ENCODE measurements at places on chromosomes 1 and 21.

DNA sequence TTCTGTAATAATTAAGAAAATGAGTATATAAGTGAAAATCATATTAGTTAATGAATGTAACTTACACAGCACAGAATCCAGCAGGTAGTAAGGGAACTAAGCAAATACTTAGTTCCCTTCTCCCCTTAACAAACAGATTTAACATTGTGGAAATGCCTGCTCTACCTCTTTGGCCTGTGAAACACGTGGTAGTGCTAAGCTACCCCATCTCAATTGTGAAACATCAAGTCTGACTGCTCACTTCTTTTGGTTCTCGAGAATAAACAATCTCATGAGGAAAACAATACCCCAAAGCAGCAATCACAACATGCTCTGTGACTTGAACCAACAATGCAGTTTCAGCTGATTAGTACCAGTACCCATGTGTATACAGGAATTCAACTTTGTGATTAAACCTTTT lies 4.7 kb downstream of the MYSM1 start:
- DNase-seq, result no peak

DNA sequence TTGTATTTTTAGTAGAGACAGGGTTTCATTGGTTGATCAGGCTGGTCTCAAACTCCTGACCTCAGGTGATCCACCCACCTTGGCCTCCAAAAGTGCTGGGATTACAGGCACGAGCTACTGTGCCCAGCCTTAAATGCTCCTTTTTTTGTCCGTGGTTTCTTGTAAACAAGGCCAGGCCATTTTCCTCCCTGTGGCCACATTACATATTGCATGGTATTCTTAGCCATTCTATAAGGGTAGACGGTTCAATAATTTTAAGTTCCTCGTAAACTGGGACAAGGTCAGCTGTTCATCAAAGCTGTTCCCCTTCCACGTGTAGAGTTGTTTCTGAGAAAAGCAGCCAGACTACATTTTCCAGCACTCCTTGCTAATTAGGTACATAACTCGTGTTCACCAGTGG lies 10.3 kb upstream of the LUZP1 start:
- DNase-seq, result no peak

- DNase-seq, result peak; percentile 27
Measured at GRCh38 chr1:175673371-175674150, 69.8 kb downstream of the TNR start.

DNA sequence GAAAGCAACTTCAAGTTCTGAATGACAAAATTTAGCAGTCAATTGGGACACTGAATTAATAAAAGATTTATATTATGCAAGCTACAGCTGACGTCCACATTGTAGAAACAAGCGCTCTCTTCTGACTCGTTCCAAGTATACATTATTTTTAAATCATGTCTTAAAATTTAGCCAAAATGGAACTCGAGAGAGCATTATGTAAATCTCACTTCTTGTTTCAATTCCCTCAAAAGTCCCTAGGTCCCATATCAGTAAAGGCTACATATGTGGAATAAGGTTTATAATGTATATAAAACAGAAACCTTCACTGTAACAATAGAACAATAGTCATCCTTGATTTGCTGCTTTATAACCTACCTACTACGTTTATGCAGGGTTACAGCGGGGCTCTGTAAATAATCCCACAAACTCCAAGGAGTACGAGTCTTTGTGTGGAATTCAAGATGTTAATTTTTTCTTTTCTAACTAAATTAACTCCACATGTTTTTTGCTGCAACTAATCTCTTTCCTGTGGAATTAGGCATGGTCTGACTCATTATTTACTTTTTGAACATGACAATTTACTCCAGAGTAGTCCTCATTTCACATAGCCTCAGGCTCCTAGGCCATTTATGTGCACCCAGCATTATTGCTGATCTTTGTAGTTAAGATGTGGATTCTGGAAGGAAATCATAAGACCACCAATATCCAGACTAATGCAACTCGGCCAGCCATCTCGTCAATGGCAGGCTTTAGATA lies 785.1 kb downstream of the LTN1 start:
- DNase-seq, result no peak

DNA sequence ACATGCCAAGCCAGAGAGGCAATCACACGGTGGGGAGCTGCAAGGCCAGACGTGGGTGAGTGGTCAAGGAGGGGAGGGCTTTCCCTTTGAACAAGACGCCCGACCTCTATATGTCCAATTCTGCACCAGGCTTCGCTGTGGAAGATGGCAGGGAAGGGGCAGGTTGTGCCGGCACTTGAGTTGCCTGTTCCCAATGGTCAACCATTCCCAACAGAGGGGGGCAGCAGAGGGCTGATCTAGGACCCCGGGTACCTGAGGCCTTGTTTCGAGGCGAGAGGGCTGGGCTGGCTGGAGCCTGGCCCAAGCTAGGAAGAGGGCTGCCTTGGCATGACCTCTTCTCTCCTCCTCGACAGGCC lies 64.9 kb downstream of the TMEM53 start:
- DNase-seq, result no peak

GRCh38 chr1:157314408-157314807 lies 176.2 kb upstream of the ETV3 start:
- no peak for DNase-seq

DNA sequence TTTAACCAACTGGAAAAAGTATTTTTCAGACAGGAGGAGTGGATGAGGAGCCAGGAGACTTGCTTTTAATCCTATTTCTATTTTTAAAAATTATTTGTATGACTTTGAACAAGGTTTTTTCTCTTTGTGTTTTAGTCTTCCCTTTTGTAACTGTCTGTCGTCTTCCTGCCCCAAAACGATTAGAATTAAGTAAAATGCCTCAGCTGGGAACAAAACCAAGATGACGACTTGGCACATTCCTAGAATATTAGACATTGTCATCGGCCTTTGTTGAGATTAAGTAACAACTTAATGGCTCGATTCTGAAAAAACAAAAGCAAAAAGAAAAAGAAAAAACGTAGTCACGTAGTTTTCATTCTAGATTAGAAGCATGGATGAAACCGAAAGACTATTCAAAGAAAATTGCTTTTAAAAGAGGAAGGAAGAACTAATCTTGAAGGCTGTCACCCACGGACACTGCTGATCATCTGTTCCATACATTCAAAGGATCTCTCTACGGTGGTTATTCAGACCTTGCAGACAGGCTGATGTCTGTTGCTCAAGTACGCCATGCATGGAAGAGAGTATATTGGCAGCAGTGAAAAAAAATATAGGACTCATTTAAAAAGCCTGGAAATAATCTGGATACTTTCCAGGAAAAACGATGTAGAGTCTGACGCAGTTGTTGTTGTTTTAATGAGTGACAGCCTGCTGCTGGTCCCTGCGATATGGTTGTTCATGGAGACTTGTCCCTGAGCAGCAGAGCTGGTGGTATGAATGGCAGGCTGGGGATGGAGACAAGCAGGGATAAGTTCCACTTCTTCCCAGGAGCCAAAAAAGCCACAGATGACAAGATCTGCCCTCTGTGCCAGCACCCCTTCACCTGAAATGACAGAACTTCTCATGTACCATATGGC lies 16.8 kb downstream of the GNG4 start:
- no peak for DNase-seq

DNA sequence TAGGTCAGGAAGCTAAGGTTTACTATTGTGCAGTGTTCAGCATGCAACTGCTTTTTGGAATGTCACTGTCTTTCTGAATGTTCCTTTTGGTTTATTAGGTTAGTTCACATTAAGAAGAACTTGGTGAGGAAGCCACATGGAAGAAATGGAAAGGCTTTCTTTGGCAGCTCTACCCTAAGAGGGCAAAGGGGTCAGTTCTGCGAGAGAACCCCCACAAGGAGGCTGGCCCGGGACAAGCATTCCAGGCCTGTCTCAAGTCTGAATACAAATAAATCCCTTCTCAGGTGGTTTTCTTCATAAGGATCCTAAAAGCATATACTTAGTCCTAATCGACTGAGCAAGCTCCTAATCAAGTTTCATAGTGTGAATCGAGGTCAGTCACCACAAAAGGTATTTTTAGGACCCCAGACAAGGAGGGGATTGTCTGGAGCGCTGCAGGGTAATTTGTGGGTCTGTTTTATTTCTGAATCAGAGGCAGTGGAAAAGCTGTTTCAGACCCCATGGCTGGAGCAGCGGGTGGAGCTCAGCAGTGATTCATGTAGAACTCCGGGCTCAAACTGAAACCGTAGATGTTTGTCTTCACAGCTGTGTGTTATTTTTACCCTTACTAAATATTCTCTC lies 63.3 kb downstream of the ERG start:
- DNase-seq, result no peak

DNA sequence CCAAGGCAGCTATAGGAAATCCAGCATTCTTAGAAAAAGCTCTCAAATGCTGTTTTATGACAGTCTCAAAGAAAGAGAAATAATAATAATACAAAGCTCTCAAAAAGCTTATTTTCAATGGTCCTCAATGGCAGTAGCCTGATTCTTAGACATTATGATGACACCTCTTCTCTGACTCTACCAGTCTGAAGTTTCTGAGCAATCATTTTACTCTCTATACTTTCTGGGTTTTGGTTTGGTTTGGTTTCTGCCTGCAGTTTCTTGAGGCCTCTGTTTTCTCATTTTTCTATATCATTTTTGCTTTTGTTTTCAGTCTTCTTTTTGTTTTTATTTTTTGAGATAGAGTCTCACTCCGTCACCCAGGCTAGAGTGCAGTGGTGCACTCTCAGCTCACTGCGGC lies 50.2 kb upstream of the TBX15 start:
- no peak for DNase-seq

- DNase-seq, result no peak
Measured at GRCh38 chr1:231424950-231425805, 3.1 kb upstream of the EGLN1 start.

DNA sequence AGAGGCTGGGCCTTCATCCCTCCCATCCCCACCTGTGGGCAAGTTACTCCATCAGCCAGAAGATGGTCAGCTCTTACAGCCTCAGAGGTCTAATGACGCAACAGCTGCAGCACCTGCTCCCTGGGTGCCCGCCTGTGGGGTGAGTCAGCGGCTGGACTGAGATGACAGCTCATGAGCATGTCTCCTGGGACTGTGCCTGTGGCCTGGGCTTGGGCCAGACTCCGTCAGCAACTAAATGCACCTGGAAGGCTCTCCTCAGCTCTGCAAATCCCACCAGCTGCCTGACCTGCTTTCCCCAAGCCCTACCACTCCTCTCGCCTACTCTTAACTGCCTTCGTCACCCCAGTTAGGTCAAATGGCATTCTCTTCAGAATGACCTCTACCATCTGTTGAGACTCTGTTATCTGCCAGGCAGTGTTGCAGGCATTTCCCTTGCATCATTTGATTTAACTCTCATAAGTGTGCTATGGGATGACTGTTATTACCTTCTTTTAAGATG lies 47.7 kb downstream of the ETS2 start:
- DNase-seq, result no peak

- DNase-seq, result no peak
Measured at GRCh38 chr1:245173446-245174211, 18.8 kb downstream of the KIF26B start.

- no peak for DNase-seq
Measured at GRCh38 chr1:59368008-59368670, 71.2 kb downstream of the FGGY start.

- DNase-seq, result no peak
Measured at GRCh38 chr21:45403825-45404729, 888 bp upstream of the COL18A1 start.

- no peak for DNase-seq
Measured at GRCh38 chr1:239757716-239758115, 334.0 kb upstream of the FMN2 start.

DNA sequence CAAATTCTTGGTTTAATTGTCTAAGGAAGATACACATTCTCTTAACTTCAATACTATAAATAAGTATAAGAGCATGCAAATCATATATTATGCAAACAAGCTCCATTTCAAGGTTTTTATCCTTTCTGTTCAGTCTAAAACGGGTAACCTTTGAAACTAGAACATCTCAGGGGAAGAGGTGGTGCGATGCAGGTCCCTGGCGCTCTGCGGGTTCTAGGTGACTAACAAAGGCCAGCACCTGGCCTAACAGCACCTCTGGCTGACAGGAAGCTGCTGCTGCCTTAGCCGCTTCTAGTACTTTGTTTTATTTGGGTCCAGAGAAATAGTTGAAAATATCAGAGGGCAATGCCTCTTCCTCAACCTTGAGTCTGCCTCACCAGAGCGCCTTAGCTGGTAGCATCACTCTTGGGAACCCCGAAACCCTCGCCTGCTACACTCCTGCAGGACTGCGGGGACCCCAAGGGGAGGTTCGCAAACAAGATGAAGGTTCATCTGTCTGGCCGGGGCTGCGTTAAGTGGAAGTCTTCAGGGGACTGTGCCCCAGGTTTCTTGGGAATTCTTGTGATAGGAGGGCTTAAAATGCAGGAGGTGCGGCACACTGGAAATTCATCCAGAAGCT lies 45.5 kb downstream of the PRDM15 start:
- peak; percentile 64 for DNase-seq

DNA sequence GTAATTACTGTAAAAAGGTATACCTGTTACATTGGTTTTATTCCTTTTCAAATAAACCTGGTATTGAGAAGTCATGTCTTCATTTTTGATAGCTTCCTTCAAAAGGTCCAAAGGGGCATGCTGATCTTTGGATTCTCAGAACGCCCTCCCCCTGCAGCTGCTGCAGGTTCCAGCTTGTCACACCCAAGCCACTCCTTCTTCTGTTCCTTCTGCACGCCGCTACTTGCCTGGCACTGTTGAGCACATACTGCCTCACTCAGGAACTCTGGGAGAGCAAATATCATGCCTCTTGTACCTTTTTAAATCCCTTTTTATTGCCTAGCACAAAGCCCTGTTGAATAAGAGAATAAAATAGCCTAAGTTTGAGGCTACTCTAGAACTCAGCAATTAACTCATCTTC lies 136.9 kb downstream of the BARHL2 start:
- no peak for DNase-seq

DNA sequence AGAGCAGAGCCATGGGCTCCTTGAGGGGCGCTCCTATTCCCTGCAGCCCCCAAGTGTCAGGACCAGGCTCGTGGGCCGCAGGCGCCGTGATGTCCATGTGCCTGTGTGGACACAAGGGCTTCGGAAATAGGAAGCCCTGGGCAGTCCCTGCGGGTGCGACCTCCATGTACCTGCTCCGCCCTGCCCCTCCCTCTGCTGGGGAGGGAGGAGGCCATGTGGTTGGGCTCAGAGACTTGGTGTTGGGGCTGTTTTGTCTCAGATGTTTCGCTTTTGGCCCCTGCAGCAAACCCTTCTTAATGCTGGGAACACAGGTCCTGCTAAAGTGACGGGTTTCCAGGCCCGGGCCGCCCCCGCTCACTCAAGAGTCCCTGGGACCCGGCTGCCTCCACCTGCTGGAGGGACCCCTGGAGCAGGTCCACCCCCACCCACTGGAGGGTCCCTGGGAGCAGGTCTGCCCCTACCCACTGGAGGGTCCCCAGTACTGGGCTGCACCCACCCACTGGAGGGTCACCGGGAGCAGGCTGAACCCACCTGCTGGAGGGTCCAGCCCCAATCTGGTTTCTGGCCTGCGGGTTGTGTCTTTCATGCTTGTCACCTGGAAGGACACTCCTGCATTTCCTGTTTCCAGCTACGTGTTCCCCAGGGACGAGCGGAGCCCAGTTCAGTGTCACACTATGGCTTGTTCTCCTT lies 156.5 kb downstream of the PEX14 start:
- DNase-seq, result no peak

DNA sequence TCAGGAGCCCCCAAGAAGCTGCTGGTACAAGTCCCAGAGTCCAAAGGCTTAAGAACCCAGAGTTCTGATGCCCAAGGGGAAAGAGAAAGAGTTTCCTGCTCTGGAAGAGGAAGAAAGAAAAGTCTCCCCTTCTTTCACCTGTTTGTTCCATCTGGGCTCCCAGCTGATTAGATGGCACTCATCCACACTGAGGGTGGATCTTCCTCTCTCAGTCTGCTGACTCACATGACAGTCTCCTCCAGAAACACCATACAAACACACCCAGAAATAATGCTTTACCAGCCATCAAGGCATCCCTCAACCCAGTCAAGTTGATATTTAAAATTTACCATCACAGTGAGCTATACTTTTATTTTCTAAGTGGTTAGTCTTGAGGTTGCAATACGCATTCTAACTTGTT lies 257.9 kb downstream of the PAPPA2 start:
- no peak for DNase-seq

All from GM12892 (cell line).